Caudate nucleus (tissue), 63 donors: ENCODE measurements at places on chromosomes 2 and 18.

DNA sequence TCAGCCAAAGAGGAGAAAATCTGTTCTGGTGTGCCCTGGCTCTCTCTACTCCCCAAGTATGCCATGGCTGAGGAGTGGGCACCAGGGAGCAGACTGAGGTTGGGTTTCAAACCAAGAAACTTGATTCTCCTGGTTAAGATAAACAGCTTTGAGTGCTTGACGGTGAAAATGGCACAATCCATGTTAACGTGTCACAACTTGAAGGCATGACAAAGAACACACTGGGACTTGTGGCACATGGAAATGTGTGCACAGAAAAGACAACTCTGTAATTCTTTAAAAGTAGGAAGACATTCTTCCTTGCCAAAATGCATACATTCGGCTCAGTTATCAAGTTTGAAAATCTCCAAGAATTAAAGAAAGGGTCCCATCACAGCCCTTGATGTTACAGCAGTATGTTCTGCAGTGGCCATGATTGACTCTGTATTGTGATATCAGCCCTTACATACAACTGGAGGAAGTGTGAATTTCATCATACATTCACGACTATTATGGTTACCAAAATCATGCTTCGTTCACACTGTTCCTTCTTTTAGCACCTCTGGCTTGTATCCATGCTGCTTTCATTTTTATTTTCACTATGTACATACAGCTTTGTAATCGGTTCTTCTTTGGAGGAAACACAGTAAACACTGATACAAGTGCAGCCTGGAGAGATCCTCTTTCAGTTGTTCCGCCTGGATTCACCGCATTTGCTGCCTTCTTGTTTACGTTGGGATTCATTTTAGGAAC is 15.6 kb upstream of the ACTG2 start:
- DNase-seq = no peak

- no peak for DNase-seq
These were observed 5.1 kb downstream of the KIF3C start for GRCh38 chr2:25976983-25977741.

- DNase-seq = no peak
These were observed 54.4 kb upstream of the MSH6 start for GRCh38 chr2:47728551-47728950.

DNA sequence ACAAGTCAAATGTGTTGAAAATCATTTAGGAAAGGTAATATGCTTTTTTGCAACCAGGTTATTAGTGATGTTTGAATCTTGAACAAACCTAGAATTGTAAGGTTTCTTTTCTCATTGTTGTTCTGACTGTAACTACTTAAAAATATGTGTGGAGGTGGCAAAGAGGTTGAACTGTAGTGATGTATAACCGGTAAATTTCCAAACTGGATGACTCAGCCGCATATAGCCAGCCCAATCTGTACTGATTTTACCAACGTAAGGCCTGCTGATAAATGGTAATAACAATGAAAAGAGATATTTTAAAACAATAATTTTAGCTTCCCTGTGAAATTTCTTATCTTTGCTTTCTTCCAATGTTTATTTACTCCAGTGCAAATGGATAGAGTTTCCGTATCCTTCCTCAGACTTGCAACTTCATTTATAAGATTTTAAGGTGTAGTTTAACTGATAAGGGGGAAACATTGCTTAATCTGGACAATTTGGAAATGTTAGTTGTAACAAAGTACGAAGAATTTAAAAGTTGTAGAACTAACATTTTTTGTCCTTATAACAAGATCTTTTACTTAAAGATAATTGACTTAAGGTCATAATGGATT is 1170.4 kb upstream of the ZEB2 start:
- no peak for DNase-seq
